ENCODE measurements at places on chromosomes 7 and 10.

- no peak for DNase-seq
Measured at GRCh38 chr7:38453168-38453567, 178.0 kb downstream of the AMPH start.

- DNase-seq, result no peak
Measured at GRCh38 chr7:19871102-19871501, 97.7 kb upstream of the TMEM196 start.

DNA sequence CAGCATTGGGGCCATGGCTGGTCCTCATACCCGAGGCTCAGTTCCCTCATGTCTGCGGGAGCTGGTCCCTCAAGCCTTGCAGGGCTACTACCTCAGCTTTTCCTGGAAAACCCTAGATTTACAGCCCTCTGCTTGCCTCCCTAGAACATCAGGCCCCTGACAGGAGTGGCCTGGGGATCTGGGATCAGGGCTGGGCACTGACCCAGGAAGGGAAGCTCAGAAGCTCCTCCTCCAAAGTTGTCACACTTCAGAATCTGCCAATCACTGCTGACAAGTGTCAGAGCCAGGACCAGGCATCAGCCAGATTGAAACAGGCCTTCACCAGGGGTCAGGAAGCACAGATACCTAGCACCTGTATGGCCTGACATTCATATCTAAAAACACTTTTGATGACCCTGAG, 115.2 kb downstream of the GRID1 start:
- no peak for DNase-seq

GRCh38 chr10:123882681-123883445, 8.7 kb downstream of the CPXM2 start:
- no peak for DNase-seq

DNA sequence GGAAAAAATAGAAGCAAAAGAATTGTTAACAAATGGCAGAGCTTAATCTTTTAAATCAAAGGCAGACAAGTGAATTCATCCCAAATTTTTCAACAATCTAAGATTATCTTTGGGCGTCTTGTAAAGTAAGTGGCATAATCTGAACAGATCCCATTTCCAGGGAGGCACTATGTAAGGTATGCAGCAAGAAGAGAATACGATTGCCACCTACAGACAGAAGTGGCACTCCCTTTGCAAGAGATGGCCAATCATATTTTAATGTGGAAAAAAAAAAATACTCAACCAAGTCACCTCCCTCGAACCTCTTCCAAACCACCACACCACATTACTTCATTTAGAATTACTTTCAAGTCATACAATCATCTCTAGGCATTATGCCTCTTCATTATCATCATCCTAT, 4.0 kb downstream of the GFRA1 start:
- DNase-seq, result no peak

DNA sequence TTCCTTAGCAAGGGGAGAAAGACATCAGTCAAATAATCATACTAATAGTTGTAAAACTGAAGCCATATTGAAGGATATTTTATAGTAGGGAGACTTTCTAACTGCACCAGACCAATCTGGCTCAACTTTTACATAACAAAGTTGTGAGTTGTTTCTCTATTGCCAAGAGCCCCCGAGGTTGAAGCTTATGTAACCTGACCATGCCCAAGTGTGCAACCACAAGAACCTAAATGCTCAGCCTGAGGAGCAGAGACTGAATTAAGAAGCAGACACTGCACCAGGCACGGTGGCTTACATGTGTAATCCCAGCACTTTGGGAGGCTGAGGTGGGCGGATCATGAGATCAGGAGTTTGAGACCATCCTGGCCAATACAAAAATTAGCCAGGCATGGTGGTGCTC, 77.3 kb upstream of the ARMC3 start:
- DNase-seq, result no peak

- no peak for DNase-seq
Measured at GRCh38 chr7:78690174-78690573, 763.3 kb downstream of the MAGI2 start.

GRCh38 chr10:70575486-70575873, 27.1 kb downstream of the PRF1 start:
- no peak for DNase-seq

GRCh38 chr10:123398180-123398591, 244.0 kb downstream of the BUB3 start:
- peak; percentile 62 for DNase-seq

DNA sequence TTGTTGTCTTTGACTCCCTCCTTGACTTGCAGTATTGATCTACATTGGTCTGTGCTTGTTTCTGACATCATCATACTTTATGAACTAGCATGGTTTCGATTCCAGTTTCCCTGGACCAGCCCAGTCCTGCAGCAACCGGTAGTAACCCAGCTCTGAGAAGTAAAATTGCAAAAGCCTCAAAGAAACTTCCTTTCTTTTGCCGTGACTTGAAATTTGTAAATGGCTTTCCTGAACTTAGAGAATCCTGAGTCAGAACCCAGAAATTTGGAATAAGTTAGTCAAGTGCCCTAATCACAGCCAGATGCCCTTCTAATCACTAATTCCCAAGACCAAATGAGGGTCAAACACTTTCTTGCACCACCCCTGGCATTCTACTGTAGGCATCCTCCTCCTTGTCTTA, 15.0 kb downstream of the TAS2R60 start:
- no peak for DNase-seq

DNA sequence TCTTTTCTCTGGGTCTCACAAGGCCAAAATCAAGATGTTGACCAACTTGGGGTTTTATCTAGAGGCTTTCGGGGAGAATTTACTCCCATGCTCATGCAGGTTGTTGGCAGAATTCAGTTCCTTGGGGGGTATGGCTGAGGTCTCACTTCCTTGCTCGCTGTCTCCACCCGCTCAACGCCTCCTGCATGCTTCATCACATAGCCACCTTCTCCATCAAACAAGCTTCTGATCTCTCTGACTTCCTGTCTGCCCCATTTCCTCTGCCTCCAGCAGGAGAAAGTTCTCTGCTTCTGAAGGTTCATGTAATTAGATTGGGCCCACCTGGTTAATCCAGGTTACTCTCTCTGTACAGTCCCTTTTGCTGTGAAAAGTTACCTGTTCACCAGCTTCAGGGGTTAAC, 179.1 kb upstream of the FZD1 start:
- no peak for DNase-seq

- no peak for DNase-seq
Measured at GRCh38 chr10:74377476-74377875, 226.5 kb downstream of the ADK start.

DNA sequence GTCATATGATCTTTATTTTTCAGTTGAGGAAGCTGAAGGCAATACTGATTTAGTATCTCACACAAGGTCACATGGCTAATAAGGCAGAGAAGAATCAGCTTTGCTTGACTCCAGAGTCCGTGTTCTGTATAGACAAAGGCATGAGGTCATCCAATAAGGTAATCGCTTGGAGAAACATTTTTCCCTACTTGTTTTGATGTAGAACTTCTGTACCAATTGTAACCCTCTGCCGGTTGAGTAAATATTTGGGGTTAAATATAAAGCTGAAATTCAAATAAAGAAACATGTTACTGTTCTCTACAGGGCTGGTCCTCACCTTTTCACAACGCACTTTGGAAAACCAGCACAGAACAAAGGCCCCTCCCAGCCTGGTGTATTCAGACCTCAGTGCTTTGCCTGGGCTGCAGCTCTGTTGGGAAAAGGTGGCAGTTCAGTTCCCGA, 83.0 kb upstream of the INSYN2A start:
- no peak for DNase-seq

DNA sequence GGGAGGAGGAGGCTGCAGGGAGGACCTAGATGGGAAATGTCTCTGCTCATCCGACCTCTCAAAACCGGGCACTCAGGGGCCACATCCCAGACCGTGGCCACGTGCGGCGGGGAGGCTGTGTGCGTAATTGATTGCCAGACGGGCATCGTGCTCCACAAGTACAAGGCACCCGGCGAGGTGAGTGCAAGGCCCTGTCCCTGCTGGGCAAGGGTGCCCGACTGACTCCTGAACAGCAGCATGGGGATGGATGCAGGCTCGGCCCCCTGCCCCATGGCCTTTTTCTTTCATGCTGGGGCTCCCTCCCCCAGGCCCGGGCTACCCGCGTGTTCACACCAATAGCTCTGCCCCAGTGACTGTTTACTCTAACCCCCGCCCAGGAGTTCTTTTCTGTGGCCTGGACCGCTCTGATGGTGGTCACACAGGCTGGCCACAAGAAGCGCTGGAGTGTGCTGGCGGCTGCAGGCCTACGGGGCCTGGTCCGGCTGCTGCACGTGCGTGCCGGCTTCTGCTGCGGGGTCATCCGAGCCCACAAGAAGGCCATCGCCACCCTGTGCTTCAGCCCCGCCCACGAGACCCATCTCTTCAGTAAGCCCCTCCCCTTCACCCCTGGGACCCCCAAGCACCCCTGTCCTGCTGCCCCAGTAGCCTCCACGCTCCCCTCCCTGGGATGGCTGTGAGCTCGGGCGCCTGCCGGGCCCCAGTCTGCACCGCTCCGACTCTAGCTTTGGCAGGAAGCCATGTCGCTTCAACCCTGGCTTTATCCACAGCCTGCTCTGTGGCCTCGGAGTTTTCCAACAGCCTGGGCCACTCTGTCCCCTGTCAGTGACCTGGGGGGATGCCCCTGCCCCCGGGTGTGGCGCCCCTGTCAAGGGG, 3.9 kb downstream of the LRWD1 start:
- no peak for DNase-seq

DNA sequence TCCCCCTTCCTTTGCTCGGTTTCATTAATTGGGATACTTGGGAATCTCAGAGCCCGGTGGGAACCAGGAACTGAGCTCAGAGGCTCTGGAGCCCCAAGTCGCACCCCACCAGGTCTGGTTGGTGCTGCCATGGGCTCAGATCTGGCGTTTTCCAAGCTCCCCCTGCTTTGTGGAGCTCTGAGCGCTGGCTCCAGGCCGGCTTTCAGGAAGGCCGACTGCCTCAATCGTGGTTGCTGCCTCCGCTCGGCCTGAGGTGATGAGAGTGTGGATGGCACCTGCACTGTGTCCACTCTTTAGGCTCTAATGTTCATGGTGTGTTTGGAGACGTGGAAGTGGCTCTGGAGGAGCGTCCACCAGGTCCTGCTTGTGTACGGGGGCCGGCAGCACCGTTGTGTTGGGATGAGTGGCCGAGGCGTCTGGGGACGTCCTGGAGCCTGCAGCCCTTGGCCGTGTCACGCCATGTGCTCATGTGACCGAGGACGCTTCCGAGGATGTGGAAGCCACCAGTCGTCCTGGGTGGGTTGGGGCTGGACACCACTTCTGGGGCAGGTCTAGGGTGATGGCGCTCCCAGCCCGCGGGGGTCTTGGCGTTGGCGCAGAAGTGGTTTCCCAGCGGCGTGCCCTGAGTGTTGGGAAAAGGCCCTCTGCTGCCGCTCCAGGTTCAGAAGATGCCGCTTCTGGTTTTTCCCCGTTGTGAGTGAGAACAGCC, 8.2 kb downstream of the INPP5A start:
- DNase-seq, result no peak

GRCh38 chr7:94701555-94701973, 45.6 kb upstream of the SGCE start:
- no peak for DNase-seq

DNA sequence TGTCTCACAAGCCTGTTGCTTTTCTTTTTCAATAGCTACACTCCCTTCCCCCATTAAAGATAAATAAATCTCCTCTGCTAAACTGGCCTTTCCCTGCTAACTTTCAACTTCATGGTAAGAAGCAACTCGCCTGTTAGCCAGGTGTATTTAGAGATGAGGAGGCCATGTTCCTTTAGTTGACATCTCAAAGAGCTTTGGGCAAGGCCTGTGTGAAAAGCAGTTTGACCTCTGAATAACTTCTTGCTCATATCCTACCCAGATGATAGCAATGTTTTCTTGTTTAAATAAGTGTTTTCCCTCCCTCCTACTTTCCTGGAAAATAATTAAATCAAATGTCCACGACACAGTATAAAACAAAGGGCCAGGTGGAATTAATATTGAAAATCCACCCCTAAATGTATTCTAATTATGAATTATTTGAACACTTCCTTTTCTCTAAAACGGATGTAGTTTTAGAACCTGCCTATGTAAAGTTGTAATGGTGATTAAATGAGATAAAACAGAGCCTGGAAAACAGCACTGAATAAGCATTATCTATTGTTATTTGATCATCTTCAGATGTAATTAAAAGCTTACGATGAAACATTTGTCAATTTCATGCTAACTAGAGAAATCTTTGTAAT, 78.5 kb downstream of the HGF start:
- DNase-seq, result no peak

GRCh38 chr10:62992145-62992721, 140.9 kb upstream of the NRBF2 start:
- DNase-seq, result no peak

DNA sequence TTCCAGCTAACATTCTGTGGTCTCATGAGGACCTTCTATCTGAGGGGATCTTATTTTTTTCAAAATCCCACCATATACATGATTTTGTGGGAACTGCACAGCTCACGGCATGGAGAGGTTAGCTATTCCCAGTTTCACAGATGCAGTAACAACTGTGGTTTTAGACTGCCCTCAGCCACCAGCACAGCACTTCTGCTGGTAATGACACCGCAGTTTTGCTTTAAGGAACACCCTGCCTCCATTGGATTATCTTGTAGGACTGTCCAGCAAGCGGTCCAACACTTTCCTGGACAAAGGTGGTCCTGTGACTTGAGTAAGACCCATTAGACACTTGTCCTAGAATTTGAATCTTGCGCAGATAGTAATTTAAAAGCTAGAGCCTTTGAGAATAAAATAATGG, 65.3 kb upstream of the SMNDC1 start:
- DNase-seq, result no peak

DNA sequence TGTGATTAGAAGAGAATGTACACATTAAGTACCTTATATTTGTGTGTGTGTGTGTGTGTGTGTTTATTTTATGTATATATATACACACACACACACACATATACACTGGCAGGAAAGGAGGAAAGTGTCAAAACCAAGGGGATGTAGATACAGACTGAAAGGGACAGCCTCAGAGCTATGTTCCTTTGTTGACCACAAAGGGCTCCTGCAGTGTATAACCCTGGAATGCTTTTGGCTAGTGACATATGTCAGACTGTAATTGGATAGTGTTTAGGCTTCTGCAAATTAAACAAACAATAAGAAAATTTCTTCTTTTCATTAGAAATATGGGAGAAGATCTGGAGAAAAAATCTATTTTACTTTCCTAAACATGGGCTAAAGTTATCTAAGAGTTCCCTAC, 15.9 kb downstream of the GBF1 start:
- DNase-seq, result no peak

GRCh38 chr7:130494431-130494858, 2.6 kb downstream of the MEST start:
- no peak for DNase-seq

GRCh38 chr7:12431886-12432556, 28.4 kb upstream of the VWDE start:
- DNase-seq, result no peak

DNA sequence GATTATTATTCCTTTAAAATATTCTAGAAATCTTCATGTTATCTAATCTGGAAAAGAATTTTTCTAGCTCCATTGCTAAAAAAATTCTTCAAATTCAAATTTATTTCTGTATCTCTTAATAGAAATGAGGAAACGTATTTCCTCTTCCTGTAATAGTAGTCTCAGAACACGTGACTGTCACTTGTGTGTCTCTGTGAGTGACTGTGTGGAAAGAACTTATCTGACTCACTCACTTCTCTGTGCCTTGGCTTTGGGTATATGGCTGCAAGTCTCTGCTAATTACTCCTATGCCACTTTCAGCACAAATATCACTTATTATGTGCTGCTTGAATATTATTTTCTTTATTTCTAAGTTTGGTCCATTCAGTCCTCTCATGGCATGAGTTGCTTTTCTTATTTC, 132.7 kb downstream of the CNTNAP2 start:
- no peak for DNase-seq

- no peak for DNase-seq
Measured at GRCh38 chr10:25142116-25142864, 32.5 kb upstream of the GPR158 start.

- DNase-seq, result no peak
Measured at GRCh38 chr7:41869997-41870396, 167.1 kb upstream of the INHBA start.

GRCh38 chr7:158891922-158892321, 35.6 kb downstream of the DYNC2I1 start:
- DNase-seq, result no peak

All from GM12892 (cell line).